Bronchial epithelial cell (primary cell): ENCODE measurements at places on chromosomes 3 and 15.

- DNase-seq, result peak; percentile 88
Measured at GRCh38 chr15:83733206-83733605, 79.3 kb downstream of the ADAMTSL3 start.

DNA sequence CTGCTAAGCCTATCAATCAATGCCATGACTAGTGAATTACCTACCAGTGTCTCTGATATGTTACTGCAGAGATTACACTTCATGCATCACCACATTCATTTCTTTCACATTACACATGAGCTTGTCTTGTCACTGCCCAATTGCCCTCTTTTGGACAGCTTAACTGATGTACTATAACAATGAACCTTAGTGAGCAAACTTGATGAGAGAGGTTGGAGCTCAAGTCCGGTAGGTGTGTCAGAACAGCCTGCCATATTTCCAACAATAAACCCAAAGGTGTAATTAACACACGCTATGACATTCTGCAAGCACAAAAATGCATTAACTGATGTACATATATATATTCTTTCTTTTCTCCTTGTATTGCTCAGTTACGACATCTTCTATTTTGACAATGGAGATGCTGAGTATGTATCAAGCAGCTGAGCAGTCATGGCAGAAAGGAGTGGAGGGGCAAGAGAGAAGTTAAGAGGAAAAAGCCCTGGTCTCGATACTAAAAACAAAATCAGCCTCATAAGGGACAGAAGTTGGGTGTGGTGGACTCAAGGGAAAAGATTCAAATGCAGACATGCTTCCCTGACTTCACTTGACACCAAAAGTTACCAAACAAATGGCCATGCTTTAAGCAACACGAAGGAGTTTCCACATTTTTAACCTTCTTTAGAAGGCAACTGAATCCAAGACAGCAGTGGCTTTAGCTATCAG is 538.2 kb downstream of the FOXP1 start:
- DNase-seq, result no peak

- DNase-seq, result no peak
Measured at GRCh38 chr3:174342941-174343501, 516.1 kb upstream of the NAALADL2 start.

GRCh38 chr3:126914226-126914625 is 68.7 kb upstream of the PLXNA1 start:
- DNase-seq, result no peak

DNA sequence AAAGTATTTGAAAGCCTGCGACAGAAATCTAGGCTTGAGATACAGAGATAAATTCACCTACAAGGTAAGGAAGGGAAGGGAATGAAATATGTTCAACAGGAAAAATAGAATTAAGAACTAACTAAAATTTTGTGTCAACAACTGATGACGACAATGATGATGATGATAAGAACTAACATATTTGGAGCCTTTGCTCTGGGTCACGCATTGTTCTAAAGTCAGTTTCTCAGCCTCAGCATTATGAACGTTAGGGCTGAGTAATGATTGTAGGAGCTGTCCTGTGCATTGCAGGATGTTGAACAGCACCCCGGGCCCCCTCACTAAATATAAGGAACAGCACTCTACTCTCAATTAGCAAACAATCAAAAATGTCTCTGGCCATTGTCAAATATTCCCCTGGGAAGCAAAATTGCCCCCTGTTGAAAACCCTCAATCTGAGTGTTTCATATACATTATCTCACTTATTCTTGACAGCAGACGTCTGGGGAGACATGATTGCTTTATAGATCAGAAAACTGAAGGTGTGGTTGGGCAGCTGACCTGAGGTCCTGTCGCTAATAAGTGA is 88.5 kb downstream of the ERC2 start:
- DNase-seq, result no peak

GRCh38 chr3:44106756-44107155 is 134.9 kb upstream of the TOPAZ1 start:
- no peak for DNase-seq

- peak; percentile 38 for DNase-seq
Measured at GRCh38 chr3:24363242-24363641, 131.4 kb downstream of the THRB start.

- DNase-seq, result no peak
Measured at GRCh38 chr3:156108616-156109015, 11.8 kb upstream of the KCNAB1 start.

DNA sequence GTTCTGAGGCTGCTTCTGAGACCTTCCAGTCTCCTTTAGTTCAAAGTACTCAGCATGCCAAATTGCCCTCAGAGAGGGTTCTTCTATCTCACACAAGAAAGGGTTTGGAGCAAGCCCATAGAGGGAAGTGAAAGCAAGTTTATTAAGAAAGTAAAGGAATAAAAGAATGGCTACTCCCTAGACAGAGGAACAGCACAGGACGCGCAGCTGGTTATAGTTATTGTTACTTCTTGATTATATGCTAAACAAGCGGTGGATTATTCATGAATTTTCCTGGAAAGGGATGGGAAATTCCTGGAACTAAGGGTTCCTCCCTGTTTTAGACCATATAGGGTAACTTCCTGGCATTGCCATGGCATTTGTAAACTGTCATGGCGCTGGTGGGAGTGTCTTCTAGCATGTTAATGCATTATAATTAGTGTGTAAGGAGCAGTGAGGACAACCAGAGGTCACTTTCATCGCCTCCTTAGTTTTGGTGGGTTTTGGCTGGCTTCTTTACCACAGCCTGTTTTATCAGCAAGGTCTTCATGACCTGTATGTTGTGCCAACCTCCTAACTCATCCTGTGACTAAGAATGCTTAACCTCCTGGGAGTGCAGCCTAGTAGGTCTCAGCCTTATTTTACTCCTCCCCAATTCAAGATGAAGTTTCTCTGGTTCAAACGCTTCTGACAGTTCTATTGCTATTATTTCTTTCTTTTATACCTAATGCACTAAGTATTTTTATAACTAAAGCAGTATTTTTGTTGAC is 26.3 kb downstream of the SCN11A start:
- DNase-seq, result no peak

DNA sequence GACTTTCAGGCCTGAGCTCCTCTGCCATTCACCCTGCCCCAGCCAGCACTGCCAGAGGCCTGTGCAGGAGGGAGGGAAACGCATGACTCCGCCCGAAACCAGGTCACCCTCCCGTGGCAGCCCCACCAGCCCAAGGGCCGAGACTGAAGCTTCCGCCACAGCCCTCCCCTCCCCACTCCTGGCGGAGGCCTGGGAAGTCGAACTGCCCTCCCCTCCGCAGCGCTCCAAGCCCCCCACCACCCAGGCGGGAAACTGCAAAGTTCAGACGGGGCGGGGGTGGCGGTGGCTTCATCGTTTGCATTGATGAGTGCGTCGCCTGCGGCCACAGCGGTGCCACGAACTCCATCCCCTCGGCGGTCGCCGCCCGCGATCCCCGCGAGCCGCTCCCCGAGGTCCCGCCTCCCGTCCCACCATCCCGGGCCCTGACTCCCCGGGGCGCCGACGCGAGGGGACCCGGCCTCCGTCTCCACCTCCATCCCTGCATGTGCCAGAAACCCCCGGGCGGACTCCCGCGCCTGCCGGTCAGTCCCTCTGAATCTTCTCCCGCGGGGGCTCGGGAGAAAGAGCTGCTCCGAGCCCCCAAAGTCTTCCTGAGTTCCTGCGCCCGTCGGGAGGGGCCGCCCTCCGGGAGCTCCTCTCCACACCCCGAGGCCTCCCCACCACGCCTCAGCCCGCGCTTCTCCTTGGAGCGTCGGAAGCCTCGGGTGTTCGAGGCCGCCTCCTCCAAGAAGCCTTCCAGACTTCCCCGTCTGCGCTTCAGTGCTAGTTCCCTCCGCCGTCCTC is 698 bp downstream of the MELTF start:
- no peak for DNase-seq

- peak; percentile 31 for DNase-seq
Measured at GRCh38 chr3:22939349-22939748, 263.8 kb upstream of the UBE2E2 start.

- DNase-seq, result no peak
Measured at GRCh38 chr15:31292391-31293015, 34.1 kb upstream of the KLF13 start.

DNA sequence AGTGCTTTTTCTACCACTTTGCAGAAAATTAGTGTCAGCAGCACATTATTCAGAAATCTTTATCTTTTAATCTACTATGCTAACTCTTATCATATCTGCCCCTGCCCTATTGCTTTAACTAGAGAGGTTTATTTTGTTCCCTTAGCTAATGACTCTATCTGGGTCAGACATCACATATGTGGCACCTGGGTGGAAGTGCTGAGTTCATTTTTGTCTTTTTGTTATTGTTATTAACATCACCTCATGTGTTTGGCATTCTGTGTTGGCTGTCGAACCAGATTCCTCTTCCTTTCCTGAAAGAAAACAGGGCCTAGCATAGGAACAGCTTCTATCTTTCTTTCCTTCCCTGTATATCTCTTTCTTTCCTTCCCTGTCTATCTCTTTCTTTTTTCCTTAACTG is 100.7 kb downstream of the RBMS3 start:
- DNase-seq, result peak; percentile 13

DNA sequence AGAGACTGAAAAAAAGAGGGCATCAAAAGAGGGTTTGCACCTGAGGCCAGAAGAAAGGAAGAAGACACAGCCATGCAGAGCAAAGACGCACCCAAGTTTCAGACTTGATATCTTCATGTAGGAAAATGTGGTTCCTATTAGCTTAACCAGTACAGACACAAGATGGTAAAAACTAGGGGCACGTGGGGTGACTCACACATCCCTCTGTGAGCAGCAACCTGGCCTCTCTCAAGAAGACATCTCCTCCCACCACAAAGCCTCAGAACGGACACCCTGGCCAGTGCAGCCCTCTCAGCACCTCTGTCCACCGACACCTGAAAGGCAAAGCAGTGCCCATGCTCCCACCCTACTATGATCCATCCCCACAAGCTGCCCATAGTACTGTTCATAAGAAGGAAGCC is 33.3 kb downstream of the GLB1 start:
- no peak for DNase-seq

- DNase-seq, result no peak
Measured at GRCh38 chr3:134276086-134276485, 25.4 kb upstream of the RYK start.

GRCh38 chr3:178201714-178202113 is 334.5 kb upstream of the KCNMB2 start:
- DNase-seq, result no peak

GRCh38 chr3:160919942-160920341 is 163.9 kb downstream of the PPM1L start:
- DNase-seq, result no peak

- no peak for DNase-seq
Measured at GRCh38 chr3:42994595-42994994, 15.5 kb downstream of the GASK1A start.

DNA sequence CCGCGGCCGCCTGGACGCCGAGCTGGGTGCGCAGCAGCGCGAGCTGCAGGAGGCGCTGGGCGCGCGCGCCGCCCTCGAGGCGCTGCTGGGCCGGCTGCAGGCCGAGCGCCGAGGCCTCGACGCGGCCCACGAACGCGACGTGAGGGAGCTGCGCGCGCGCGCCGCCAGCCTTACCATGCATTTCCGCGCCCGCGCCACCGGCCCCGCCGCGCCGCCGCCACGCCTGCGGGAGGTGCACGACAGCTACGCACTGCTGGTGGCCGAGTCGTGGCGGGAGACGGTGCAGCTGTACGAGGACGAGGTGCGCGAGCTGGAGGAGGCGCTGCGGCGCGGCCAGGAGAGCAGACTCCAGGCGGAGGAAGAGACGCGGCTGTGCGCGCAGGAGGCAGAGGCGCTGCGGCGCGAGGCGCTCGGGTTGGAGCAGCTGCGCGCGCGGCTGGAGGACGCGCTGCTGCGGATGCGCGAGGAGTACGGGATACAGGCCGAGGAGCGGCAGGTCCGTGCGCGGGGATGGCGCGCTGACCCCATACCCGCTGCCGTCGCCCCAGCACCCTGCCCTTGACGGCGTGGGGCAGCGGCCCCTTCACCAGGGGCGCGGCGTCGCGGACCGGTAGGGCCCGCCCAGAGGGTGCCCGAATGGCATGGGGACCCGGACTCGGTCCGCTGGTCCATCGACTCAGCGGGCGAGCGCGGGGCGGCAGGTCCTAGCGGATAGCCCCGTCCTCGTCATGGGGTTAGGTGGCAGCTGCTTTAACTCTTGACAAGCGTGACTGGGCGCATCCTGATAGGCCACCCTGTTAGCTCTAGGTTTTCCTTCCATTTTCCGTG is 848 bp downstream of the SYNM start:
- peak; percentile 23 for DNase-seq

DNA sequence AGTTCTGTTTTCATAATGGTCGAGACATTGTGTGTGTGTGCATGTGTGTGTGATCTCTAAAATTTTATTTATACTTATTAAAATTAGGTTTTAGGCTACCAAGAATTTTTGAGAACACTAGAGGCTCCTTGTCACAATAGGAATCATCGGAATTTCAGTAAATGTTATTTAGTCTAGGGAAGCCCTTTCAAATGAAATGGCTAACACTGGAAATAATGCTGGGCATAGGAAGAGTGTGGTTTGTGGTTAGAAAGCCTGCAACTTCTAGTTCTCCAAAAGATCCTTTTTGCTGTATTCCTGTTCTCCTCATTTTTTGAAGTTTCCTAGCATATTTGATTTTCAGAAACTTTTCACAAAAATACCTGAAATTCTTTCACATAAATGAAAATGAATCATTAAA is 92.5 kb upstream of the MBNL1 start:
- DNase-seq, result no peak

GRCh38 chr3:13173186-13173585 is 100.0 kb upstream of the IQSEC1 start:
- DNase-seq, result no peak

GRCh38 chr15:55942332-55942731 is 51.1 kb downstream of the NEDD4 start:
- no peak for DNase-seq

DNA sequence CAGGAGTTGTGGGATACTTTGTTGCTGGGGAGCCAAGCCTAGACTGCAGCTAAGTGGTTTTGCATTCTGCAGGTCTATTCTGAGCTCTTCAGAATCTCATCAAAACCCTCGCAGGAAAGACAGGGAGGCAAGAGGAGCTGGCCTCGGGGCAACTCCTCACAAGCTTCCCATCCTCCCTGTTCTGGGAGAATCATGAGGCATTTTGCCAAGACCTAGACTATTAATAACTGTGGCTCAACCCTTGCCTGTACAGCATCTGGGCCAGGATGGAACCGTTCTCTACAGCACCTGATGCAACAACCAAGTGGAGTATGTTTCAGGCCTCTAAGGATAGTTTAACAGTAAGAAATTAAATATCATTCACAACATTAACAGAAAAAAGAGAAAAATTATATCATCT is 20.2 kb upstream of the SLC6A20 start:
- peak; percentile 61 for DNase-seq

- DNase-seq, result no peak
Measured at GRCh38 chr15:82970078-82970686, 15.8 kb upstream of the RAMAC start.

- DNase-seq, result peak; percentile 42
Measured at GRCh38 chr3:54841471-54841870, 86.4 kb downstream of the LRTM1 start.

- DNase-seq, result peak; percentile 39
Measured at GRCh38 chr3:24582431-24583403, 88.1 kb upstream of the THRB start.
